Stimulated activated naive CD4-positive, alpha-beta T cell (primary cell): ENCODE measurements at places on chromosomes 12 and 14.

- no peak for DNase-seq
These were observed 105.2 kb downstream of the BICD1 start for GRCh38 chr12:32211900-32212156.

GRCh38 chr12:117807946-117808345, 160.8 kb downstream of the KSR2 start:
- DNase-seq: no peak

DNA sequence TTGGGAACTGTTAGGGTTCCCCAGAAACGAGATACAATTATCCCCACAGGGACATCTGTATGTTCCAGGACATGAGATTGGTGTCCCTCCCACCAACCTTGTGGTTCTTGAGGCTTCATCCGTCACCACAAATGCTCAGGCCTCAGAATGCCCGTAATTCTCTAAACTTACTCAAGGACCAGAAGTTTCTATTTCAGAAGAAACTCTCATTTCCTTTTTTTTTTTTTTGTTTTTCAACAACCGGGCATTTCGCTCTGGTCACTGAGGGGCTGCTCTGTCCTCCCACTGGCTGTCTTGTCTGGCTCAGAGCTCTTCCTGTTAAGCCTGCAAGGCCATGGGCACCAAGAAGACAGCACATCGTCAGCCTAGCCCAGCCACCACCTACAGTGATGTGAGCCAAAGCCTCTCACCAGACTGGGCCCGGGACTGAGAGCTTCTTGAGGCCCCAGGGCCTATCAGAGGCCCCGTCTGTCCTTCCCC, 36.2 kb downstream of the VDR start:
- no peak for DNase-seq

DNA sequence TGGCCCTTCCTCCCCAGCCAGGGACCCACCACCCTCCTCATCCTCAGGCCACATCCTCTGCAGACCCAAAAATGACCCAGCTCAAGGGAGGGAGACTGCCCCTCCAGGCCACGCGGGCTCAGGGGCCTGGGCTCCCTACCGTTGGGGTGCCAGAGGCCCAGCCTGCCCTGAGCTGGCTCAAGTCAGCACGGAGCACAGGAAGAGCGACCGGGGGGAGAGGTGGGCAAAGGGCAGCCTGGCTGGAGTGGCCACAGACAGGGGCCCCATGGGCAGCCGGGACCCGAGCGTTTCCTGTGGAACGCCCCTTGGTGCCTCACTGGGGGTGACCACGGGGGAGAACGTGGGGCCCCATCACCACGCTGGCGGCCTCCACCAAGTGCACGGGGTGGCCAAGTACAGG, 10.7 kb downstream of the JAG2 start:
- no peak for DNase-seq

- no peak for DNase-seq
These were observed 142.4 kb downstream of the OTOGL start for GRCh38 chr12:80241576-80242273.

GRCh38 chr14:36173161-36173560, 3.4 kb downstream of the PTCSC3 start:
- DNase-seq: no peak

GRCh38 chr14:68864361-68864750, 71.5 kb upstream of the ZFP36L1 start:
- DNase-seq: no peak

DNA sequence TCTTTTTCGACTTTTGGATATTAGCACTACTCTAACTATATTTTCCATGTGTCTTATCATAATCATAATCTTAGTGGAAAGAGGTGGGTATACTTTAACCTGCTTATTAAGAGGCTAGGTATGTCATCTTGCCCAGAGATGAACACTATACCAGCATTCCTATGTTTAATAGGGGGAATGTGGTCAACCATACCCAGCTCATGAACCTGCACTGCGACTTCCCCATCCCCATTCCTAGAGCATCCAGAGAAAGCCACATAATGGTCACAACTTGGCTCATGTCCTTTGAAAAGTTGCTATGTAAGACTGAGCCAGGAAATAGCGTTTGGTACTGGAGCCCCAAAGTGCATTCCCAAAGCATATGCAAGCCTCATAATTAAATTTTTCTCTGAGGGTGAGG, 55.2 kb downstream of the TMCC3 start:
- no peak for DNase-seq

- no peak for DNase-seq
These were observed 8.9 kb downstream of the DDHD1 start for GRCh38 chr14:53144244-53144643.

DNA sequence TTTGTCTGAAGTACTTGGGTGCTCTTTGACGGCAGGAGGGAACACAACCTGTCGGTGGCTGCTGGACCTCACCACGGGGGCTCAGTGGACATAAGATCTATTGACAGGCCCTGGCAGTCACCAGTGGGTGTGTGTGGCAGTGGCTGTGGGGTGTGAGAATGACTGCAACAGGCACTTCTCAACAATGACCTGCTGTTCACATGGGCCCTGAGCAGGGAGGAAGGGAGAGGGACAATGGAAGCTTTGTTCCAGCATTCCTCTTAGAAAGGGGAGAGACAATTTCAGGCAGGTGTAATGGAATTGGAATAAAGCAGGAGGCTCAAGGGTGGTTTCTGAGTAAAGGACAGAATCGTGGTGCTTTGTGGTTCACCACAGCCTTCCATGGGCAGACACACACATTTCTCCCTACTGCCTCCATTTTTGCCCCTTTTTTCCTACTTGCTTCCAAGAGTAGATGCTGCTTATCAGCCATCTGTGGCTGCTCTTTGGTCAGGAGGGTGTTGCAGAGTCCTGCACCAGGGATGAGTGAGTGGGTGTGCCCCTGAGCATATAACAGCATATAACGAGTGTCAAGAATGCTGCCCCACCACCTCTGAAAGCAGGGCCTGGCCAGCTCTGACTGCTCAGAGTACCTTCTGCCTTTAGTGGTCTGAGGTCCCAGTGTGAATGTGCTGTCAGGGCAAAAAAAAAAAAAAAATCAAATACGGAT, 267.7 kb downstream of the RASSF9 start:
- DNase-seq: no peak

- no peak for DNase-seq
These were observed 23.0 kb upstream of the GSG1 start for GRCh38 chr12:13126494-13126893.

DNA sequence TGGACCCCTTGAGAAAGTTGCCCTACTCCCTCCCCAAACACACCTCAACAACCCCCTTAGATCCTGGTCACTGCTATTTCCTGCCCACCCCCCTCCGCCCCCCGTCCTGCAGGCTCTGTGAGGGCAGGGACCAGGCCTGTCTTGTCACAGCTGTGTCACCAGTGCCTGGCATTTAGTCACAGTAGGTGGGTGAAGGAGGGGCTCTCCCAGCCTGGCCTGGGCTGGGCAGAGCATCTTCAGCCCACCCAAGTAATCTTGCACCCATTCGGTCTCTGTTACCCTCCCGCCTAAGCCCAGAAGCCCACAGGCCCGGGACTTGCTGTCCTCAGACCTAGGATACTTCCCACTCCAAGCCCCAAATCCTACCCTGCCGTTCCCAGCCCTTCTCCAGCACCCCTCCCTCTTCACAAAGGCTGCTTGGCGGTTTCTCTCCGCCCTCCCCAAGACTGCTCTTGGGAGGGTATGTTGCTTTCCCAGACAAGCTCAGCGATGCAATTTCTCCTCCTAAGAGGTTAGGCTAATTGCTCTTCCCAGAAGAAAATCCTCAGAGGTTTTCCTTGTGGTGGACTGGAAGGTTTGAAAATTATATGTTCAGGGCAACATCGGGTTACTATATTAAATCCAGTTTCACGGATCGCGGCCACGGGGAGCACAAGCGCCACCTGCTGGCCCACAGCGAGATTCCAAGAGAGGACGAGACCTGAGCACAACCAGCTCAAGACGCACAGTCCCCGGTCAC, 50.8 kb upstream of the ZFP36L1 start:
- peak; percentile 79 for DNase-seq

- no peak for DNase-seq
These were observed 96.2 kb downstream of the NEDD1 start for GRCh38 chr12:97003276-97003675.

- DNase-seq: peak; percentile 31
These were observed 16.5 kb downstream of the SELPLG start for GRCh38 chr12:108616941-108617858.

DNA sequence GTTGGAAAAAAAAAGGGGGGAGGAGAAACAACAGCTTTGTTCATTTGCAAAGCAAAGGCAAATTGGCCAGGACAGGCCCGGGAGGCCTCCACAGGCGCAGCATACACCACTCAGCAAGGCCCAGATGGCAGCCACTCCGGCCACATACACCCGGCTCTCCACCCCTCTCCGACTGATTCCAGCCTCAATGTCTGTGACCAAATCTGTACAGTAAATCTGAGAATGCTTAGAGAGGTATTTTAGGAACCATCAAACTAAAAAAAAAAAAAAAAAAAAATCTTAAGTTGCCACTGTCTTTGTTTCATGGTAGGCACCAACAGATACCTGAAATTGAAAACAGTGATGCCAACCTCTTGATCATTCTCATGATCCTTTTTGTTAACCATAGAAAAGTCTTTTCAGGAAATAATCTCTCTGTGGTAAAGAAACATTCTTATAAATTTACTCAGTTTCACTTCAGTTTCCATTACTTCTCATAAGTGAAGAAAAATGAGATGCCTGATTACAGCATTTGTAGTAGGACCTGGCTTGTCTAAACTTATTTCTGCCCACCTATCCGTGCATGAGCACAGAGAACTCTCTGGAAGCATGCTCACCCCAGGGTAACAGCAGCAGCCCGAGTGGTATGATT, 20.2 kb downstream of the VPS37B start:
- no peak for DNase-seq

GRCh38 chr12:70069221-70070105, 173.8 kb upstream of the CNOT2 start:
- DNase-seq: no peak

DNA sequence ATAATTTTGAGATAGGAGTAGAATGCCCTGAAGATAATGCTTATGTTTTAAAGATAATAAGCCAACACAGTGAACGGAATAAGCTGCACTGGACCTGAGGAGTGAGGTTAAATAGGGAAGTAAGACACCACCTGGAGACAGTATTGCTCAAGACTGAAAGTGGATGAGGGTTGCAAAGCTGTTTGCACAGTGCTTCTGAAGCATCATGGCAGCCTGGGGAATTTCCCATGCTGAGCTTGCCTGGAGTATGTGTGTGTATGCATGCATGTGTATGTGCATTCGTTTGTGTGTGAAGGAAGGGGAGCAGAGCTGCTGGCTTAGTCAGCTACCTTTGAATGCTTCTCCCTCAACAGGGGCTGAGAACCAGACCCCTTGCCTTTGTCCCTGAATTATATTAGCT, 35.8 kb downstream of the BHLHE41 start:
- no peak for DNase-seq

DNA sequence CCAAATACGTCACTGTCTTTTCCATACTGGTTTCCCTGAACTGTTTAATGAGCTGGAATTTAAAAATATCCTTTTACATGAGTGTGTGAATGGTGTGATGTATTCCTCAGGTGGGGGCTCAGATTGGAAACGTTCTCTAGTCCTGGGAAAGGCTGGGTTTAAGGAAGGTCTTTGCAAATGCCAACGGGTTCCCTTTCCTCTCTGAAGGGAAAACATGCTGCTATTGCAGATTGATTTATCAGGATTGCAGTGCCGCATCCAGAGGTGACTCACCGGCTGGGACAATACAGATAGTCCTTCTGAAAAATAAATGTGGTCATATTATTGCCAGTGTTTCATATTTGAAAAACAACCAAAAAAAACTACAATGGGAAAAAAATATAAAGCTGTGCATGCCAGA, 193.1 kb upstream of the FLRT2 start:
- no peak for DNase-seq

GRCh38 chr14:35341454-35341750, 49.2 kb downstream of the PSMA6 start:
- DNase-seq: no peak

GRCh38 chr12:75684678-75685616, 173.5 kb upstream of the KRR1 start:
- DNase-seq: no peak

DNA sequence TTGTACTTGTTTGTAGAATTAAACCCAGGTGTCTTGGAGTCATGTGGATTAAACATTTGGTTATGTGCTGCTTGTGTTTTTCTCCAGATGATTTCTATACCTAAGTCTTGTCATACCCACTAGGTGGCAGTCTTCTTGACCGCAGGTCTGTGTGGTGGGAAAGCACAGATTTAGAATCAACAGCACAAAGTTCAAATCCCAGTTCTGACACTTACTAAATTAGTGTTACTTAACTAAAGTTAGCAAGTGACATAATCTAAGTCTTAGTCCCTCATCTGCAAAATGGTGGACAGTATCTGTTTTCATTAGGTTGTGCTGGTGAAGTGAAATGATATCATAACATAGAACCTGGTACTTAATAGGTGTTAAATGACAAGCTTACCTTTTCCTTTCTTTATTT, 151.0 kb upstream of the ARHGAP5 start:
- no peak for DNase-seq

GRCh38 chr12:25557830-25558436, 4.8 kb upstream of the LMNTD1 start:
- DNase-seq: no peak

GRCh38 chr14:68358500-68358899, 434.4 kb downstream of the ZFP36L1 start:
- no peak for DNase-seq

DNA sequence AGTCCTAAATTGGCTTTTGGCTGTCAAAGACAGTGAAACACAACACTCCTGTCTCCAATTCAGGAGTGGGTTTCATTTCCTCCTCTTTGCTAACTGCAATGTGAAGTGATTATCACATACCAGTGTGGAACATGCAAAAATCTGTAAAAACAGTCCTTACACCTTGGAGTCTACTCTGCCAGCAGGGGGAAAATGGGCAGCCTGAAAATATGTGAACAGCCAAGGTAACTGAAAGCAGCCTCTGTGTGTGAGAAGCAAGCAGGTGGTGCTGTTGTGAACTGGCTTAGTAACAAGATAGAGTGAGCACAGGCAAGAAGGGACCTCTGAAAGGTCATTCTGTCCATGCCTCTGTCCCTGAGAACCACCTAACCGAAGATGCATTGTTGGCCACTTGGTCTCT, 6.0 kb downstream of the PRMT8 start:
- DNase-seq: no peak

GRCh38 chr12:51548241-51548640, 42.8 kb upstream of the SCN8A start:
- DNase-seq: no peak

DNA sequence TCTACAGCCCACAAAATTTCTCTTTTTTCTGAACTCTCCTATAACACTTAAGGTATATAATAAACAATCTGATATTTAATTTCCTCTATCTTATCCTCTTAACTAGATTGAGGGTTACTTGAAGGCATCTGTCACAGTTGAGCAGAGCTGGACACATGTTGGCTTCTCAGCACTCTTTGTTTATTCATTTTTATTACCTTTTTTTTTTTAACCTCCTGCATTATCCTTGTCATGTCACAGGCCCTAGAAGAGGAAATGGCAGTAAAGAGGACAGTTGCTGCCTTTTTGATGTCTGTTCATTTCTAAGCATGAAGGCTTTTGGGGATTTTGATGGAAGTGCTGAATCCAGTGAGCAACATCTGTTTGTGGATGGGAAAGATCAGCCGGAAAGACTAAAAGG, 32.5 kb upstream of the EVL start:
- no peak for DNase-seq

- DNase-seq: no peak
These were observed 40.1 kb upstream of the DCN start for GRCh38 chr12:91222746-91223145.

- DNase-seq: no peak
These were observed 75.4 kb upstream of the ARID2 start for GRCh38 chr12:45654002-45654665.

GRCh38 chr14:69354383-69355153, 43.5 kb downstream of the ERH start:
- DNase-seq: no peak

GRCh38 chr14:73258076-73258475, 20.8 kb downstream of the PAPLN start:
- no peak for DNase-seq
